ENCODE measurements at places on chromosomes 12 and 14.

GRCh38 chr14:61625165-61625564, 70.1 kb upstream of the HIF1A start:
- no peak for DNase-seq

GRCh38 chr12:29207120-29207519, 58.0 kb downstream of the FAR2 start:
- DNase-seq: no peak

GRCh38 chr14:91681893-91682563, 49.9 kb downstream of the CATSPERB start:
- no peak for DNase-seq

- DNase-seq: no peak
Measured at GRCh38 chr12:1763153-1763552, 57.2 kb upstream of the LRTM2 start.

GRCh38 chr14:90034156-90034555, 27.6 kb upstream of the KCNK13 start:
- DNase-seq: no peak

Measured in NCI-H345 (cell line).